ENCODE measurements at places on chromosomes 12 and 14. TPM values are rescaled to one million over a fixed set of nuclear protein-coding genes. Genes with fewer than 3 reads are reported as not detected.

DNA sequence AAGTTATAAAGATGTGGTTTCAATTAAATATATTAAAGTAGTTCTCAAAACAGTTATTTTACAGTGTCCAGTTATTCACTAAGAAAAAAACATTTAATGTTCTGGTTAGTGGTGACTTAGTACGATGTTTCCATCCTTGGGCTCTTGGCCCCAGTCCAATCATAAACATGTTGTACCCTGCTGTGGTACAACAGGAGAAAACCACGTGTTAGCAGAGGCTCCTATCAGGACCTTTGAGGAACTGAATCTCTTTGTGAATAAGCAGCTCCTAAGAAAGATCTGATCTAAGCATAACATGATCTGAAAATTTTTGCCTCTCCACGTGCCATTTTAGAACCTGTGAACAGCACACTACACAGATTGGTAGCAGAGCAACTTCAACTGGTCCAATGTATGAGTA lies 234.0 kb downstream of the SYT1 start:
- H3K36me3 ChIP-seq: no peaks in the 10 kb centered on the region
- H3K4me3 ChIP-seq: no peak overlapping the region
- no peaks in the 10 kb centered on the region for H3K27me3 ChIP-seq
- no peak overlapping the region for H3K27ac ChIP-seq
- no peaks in the 10 kb centered on the region for H3K4me1 ChIP-seq

DNA sequence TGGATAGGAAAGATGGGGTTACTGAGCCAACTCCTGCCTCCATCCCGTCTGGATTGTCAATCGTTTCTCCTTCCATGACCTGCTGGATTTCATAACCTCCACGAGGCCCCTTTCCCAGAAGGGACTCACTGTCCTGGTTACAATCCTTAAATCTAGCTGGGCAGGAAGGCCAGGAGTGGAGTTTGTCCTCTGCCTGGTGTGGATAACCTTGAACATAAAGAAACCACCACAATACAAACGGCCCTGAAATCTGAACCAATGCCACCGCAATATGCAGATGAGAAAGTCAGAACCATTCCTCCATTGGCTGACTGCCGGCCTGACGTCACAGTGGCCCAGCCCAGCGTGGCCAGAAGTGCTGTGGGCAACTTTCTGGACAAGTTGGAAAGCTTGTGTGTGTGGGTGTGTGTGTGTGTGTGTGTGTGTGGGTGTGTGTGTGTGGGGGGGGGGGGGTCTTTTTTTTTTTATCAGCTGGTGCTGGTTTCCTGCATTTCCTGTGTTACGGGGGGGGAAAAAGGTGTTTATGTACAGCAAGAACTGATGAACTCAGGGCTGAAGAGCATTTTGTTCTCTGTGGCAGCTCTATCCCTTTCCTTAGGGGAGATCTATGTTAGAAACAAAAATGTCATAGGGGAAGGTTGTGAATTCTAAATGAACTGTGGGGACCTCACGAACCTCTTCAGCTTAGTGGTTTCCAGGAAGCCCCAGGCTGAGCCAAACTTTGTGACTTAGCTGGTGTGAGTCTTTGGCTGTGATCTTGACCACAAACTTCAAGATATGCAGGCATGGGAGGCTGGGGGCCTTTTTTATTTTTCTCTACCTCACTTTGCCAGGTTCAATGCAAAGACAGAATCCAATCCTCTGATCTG lies 81.6 kb upstream of the MED13L start:
- peak overlapping the region; percentile 72 for H3K27ac ChIP-seq
- no peaks in the 10 kb centered on the region for H3K36me3 ChIP-seq
- H3K27me3 ChIP-seq: no peaks in the 10 kb centered on the region
- DNase-seq: peak; percentile 94
- H3K4me3 ChIP-seq: peak overlapping the region; percentile 21

- H3K27ac ChIP-seq: no peak overlapping the region
- H3K4me3 ChIP-seq: no peak overlapping the region
- no peaks in the 10 kb centered on the region for H3K4me1 ChIP-seq
- no peaks in the 10 kb centered on the region for H3K27me3 ChIP-seq
These were observed 38.8 kb downstream of the MMAB start for GRCh38 chr12:109534456-109534855.

CDKN3 gene
- total RNA-seq: 1.9 TPM

MAP3K9 gene
- 9.4 TPM for total RNA-seq

- peaks cover 64% of the 10 kb centered on the region for H3K36me3 ChIP-seq
- H3K27me3 ChIP-seq: no peaks in the 10 kb centered on the region
- no peak overlapping the region for H3K27ac ChIP-seq
- H3K4me3 ChIP-seq: no peak overlapping the region
These were observed 18.9 kb downstream of the CMAS start for GRCh38 chr12:22064968-22065367.

- H3K36me3 ChIP-seq: no peaks in the 10 kb centered on the region
- DNase-seq: no peak
- H3K4me1 ChIP-seq: peaks cover 56% of the 10 kb centered on the region
These were observed 4.3 kb downstream of the DIP2B start for GRCh38 chr12:50508970-50509663.

AICDA gene
- total RNA-seq: 0.77 TPM

GRCh38 chr12:51406859-51407258 lies 15.7 kb upstream of the GALNT6 start:
- H3K4me3 ChIP-seq: no peak overlapping the region
- DNase-seq: no peak
- no peaks in the 10 kb centered on the region for H3K36me3 ChIP-seq
- H3K4me1 ChIP-seq: no peaks in the 10 kb centered on the region

DNA sequence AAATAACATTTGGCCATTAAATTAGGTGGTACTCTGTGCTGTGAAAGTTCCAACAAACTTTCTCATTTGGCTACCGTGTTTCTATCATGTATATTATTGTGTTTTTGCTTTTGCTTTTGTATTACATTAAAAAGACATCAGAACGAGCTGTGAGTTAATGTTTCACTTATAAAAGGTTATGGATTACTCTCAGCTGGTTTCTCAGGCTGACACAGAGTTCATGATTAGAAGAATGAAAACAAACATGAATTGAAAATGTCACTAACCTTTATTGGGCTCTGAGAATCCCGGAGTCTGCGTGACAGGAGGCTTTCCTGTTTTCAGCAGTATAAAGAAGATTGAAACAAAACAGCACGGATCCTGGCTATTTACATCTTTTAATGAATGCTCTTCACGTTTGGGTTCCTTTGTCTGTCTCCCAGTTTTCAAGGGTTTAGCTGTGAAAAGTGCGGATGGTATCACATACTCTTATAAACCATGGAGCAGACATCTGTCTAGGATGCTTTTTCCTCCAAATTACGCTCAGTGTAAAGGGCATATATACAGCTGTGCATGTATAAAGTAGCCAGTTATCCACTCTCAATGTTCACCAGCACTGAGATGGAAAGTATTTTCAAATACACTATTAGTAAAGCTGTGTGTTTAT lies 153.6 kb downstream of the PTCSC3 start:
- H3K4me1 ChIP-seq: no peaks in the 10 kb centered on the region
- DNase-seq: no peak
- no peaks in the 10 kb centered on the region for H3K27me3 ChIP-seq

TRHDE gene
- total RNA-seq: 12.5 TPM
